ENCODE measurements at places on chromosomes 5 and 9.

GRCh38 chr5:69300537-69301203 lies 31.9 kb downstream of the CCDC125 start:
- no peak for DNase-seq

DNA sequence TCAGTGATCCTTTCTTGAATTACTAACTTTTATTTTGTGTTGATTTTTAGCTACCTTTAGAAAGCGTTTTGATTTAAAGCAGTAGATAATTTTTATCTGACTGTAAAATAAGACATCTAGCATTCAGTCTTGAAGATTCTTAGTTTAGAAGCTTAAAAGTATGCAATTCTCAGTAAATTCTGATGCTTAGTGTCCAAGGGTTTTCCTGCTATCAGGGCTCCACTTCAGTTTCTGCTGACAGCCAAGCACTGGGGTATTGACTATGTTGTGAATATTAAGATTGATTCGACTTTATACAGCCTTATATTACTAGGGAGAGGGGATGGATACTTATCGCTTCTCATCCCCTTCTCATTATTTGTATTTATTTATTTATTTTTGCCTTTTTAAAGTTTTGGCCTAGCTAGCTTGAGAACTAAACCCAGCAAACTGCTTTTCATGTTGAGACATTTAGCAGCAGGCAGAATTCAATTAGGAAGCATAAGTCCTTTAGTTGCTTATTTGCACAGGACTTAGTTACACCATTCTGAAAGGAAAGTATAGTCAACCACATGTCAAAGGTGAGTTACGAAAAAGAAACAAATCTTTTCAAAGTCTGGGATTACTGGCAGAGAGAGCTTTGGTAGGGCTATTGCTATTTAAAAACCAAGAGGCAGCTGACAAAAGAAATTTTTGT lies 2.9 kb downstream of the PBX3 start:
- no peak for DNase-seq

GRCh38 chr5:56981548-56982315 lies 29.8 kb upstream of the MIER3 start:
- no peak for DNase-seq

GRCh38 chr9:65411336-65411735 lies 126.3 kb upstream of the FOXD4L5 start:
- no peak for DNase-seq

DNA sequence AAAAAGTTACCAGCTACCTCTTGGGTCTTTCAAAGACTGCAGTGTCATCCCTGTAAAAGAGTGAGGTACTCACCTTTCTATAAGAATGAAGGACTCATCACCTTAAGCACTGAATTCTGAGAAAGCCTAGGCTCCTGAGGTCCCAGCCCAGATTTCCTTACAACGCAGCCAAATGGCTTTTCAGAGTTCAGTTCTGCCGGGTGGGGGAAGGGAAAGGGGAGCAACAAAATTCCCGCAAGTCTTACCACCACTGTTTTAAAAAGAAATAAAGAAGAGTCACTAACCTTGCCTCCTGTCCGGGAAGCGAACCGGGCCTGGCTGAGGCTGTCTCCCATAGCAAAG lies 373 bp downstream of the ADAMTS12 start:
- no peak for DNase-seq

DNA sequence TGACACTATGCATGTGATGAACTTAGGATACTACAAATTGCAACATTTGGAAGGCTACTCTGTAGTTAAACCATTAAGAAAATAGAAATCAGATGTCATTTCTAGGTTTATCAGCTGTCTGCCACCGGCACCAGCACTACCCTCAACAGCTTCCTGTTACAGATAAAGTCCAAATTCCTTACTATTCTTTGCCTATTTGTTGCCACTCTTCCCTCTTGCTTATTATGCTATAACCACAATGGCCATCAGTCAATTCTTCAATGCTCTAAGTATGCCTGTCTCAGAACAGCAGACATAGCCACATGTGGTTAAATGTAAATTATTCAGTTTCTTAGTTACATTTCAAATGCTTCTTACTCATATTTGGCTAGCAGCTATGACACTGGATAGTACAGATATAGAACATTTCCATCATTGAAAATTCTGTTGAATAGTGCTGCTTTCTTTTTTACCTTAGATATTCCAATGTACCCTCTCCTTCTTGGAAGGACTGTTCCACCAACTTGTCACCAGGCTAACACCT lies 21.0 kb downstream of the DHX29 start:
- DNase-seq: no peak

DNA sequence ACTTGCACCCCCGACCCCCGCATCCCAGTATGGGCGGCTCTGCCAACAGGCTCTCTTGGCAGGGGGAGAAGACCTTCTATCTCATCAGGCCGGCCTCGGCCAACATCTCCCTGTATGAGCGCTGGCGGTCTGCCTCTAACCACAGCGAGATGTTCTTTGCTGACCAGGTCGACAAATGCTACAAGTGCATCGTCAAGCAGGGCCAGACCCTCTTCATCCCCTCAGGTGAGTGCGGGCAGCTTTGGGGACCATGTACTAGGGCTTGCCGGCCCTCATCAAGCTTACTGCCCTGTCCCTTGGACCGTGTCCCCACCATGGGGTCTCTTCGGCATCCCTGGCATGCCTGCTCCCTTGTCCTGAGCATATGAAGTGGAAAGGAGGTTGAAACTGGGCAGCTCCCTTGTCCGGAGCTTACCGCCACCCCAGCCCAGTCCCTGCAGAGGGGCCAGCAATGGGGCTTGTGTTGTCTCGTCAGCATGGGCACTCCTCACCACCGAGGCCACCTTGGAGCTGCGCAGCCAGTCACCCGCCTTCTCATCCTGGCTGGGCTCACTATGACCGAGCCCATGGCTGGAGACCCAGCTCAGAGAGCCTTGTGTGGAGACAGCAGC lies 78.1 kb downstream of the PHF2 start:
- DNase-seq: no peak

- no peak for DNase-seq
These were observed 34.8 kb downstream of the FGD3 start for GRCh38 chr9:92982130-92982529.

DNA sequence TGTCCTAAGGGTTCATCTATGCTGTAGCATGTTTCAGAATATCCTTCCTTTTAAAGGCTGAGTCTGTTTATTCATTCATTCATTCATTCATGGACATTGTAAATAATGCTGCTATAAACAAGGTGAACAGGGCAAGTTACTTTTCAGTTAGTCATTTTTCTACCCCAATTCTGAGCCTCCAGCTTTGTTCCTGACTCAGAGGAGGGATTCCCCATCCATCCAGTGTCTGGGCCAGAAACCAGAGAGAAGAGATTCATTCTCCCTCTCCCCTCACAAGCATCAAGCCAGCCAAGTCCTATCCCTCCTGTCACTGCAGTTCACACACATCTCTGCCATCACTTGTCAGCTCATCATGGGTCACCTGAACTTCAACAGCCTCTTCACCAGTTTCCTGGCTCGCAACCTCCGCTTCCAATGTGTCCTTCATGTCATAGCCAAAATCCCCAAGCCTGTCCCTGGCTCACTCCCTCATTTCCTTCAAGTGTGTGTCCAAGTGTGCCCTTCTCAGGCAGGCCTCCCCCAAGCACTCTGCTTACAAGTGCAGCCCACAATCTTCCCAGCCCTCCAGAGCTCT lies 203.0 kb downstream of the TTLL11 start:
- no peak for DNase-seq

- DNase-seq: no peak
These were observed 194.2 kb upstream of the SMC2 start for GRCh38 chr9:103899866-103900265.
